T-helper 9 cell (primary cell): ENCODE measurements at places on chromosomes 7 and 10.

- DNase-seq = no peak
These were observed 167.9 kb upstream of the KIAA1217 start for GRCh38 chr10:24041034-24041433.

GRCh38 chr10:72239409-72239808 lies 23.3 kb upstream of the ASCC1 start:
- no peak for DNase-seq

- no peak for DNase-seq
These were observed 10.0 kb upstream of the MARVELD1 start for GRCh38 chr10:97703398-97704067.

GRCh38 chr10:35306852-35307251 lies 29.5 kb upstream of the CCNY start:
- DNase-seq = no peak

DNA sequence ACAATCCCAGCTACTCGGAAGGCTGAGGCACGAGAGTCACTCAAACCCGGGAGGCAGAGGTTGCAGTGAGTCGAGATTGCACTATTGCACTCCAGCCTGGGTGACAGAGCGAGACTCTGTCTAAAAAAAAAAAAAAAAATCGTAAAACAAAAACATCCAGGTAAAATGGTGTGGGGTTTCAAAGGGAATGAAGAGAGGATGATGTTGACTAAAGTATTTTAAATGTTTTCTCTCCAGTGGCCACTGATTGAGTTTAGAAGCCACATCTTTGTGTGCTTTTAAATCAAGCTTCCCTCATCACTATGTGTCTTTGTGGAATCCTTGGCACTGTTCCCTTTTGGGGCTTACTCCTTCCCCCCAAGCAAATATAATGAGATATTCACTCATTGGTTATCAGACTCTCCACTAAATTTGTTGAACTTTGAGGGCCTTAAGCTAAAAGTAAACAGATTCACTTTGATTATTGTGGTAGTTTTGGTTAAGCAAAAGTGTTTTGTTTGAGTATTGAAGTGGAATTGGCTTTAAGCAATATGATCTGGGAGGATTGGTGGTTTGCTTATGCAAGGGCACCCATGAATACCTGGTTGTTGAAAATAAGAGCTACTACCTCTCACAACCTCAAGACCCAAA lies 162.9 kb downstream of the CDK14 start:
- DNase-seq = no peak

DNA sequence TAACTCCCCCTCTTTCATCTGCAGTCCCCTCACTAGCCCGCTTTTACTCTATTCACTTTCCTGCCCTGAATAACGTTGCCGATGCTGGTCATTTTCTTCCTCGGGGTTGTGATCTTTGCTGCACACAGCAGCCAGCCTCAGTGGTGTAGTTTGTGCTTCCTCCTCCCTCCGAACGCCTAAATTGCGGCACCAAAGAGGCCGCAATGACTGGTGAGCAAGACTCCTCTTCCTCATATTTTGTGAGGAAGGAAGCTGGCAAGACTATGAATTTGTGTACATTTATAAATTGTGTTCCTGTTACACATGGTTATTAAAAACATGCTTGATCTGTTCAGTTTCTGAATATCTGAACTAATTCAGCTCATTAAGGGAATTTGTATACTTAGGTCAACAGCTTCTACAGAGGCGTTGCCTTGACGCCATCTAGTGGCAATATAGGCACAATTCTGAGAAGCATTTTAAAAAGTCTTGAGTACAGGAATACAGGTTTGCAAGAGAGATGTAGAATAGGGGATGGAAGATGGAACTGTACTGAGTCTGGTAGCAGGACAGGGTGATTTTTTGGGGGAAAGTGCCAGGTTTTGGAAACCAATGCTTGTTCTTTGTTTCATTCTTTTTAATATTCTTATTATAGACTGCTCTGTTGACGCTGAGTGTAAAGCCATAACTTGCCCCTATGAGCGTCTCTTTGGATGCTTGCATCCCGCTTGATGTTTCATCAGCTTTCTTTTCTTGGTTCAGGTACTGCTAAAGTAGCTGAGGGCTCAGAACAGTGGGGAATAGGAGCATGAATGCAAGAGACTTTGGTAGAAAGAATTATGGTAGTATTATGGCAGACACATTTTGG lies 4.1 kb upstream of the TAS2R5 start:
- no peak for DNase-seq

DNA sequence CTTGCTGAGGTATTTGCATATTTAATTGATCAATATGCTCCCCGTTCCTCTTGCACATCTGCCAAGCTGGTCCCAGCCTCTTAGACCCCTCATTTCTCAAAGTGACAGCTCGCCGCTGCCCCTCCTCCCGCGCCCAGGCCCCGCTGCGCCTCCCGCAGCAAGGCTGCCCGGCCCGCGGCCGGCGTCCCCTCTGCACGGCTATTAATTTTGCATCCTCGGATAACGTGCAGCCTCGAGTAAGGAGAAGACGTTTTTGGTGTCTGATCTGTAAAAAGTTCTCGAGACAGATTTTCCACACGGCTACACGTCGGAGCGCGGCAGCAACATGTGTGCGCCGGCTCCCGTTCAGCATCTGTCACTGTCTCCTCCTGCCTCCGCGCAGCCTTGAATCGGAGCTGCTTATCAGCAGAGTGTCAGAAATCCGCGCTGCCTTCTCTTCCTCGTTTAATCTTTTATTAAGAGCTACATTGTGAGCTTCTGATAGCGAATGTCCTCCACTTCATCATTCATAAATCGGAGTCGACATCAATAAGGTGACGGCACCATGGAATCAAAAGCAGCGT lies 65.3 kb downstream of the EBF3 start:
- DNase-seq = no peak

DNA sequence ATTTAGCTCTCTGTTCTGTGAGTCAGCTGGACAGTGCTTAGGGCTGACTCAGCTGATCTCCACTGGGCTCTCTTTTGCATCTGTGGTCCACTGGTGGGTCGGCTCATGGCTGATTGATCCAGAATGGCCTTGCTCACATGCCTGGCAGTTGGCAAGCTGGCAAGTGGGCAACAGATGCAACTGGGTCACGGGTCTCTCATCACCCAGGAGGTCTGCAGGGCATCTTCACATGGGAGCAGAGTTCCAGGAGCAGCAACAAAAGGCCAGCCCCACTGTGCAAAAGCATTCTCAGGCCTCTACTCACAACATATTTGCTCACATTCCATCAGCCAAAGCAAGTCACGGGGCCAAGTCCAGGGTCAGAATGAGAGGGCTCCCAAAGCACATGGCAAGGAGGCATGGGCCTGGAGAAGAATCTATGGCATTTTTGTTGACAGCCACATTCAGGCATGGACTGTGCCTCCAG lies 98.8 kb downstream of the OAT start:
- DNase-seq = no peak

- no peak for DNase-seq
These were observed 13.1 kb upstream of the UCMA start for GRCh38 chr10:13247246-13247645.

GRCh38 chr10:111079241-111079760 lies 2.5 kb downstream of the ADRA2A start:
- DNase-seq = no peak

DNA sequence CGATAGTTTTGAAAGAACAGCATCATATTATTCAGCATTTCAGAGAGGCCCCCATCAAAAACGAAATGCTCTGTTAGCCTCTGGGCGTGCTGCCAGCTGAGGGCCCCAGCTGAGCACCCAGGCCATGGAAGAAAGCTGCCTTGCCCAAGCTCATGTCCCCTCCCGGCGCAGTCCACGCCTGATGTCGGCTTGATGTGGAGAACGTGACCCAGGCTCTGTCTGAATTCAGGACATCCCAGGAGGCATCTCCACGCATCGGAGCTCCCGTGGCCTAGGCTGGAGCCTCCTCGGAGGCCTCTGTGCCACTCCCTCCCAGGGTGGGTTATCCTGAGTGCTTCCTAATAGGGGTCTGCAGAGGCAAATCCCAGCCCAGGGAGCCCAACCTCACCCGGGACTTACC lies 218.3 kb upstream of the AKR1E2 start:
- DNase-seq = no peak

DNA sequence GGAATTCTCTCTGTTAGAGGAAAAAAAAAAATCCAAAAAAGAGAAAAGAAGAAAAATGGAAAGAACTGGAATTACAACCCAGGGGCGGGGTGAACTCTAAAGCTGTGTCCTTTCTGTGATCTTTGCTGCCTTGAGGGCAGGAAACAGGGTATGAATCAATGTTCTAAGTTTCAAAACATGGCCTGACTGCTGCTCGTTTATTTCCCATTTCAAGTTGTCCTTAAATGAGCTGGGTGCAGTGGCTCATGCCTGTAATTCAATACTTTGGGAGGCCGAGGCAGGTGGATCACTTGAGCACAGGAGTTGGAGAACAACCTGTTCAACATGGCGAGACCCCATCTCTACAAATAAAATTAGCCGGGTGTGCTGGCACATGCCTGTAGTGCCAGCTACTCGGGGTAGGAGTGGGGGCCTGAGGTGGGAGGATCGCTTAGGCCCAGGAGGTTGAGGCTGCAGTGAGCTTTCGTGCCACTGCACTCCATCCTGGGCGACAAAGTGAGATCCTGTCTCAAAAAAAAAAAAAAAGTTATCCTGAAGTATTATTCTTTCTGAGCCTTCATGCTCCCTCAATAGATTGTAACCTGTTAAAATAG lies 24.7 kb upstream of the TFAM start:
- DNase-seq = no peak

- DNase-seq = no peak
These were observed 24.9 kb downstream of the CALD1 start for GRCh38 chr7:134804351-134804750.

- no peak for DNase-seq
These were observed 58.9 kb downstream of the ALOX5 start for GRCh38 chr10:45432700-45433472.

DNA sequence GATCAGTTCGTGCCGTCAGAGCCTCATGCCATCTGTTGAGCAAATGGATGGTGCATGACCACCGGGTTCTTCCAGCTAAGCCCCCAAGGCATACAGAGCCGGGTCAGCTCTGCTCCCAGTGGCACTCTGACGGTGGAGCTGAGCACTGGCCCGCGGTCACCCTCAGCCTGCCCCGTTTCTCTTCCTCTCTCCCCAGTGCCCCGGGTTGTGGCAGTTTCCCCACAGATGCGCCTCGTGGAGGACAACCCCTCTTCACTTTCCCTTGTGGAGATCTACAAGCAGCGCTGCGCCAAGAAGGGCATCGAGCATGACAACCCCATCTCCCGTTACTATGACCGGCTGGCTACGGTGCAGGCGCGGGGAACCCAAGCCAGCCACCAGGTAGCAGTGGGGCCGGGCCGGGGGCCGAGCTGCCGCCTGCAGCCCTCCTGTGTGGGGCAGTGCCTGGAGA lies 129.9 kb downstream of the TRRAP start:
- DNase-seq = no peak

DNA sequence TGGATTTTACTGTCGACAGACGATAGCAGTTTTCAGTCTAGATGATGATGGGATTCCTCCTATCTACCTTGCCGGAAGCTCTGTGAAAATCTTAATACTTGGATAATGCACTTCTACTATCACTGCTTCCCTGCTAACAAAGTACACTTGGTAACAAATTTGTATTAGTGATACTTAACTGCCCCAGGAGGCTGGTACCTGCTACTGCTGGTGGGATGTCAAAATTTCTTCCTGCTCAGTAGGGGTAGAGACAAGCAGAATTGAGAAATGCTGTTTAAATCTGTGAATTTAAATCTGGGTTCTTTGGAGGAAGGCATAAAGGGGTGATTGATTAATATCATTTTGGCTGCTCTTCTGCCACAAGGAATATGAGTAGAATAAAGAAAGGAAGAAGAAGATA lies 99.8 kb upstream of the STRIP2 start:
- DNase-seq = no peak

DNA sequence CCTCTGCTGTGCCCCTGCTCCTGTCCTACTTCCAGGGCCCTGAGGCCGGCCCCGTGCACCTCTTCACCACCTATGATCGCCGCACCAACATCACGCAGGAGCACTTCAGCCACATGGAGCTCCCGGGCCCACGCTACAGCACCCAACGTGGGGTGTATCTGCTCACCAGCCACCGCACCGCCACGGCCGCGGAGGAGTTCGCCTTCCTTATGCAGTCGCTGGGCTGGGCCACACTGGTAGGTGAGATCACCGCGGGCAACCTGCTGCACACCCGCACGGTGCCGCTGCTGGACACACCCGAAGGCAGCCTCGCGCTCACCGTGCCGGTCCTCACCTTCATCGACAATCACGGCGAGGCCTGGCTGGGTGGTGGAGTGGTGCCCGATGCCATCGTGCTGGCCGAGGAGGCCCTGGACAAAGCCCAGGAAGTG lies 1.8 kb downstream of the RBP3 start:
- no peak for DNase-seq

DNA sequence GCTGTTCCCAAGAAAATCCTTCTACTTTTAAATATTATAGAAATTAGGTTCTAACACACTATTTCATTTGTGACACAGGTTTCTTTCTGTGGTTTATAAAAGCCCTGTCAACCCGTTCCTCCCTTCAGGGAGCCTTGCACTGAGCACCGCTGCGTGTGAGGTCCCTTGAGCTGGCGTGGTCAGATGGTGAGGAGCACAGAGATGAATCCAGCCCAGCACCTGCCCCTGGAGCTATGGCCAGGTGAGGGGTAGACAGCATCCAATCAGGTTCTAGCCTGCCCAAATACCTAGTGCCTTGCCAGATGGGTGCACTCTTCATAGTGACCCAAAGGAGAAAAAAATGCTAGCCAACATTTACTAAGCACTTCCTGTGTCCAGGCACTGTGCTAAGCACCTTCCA lies 15.7 kb downstream of the ZCCHC24 start:
- no peak for DNase-seq

DNA sequence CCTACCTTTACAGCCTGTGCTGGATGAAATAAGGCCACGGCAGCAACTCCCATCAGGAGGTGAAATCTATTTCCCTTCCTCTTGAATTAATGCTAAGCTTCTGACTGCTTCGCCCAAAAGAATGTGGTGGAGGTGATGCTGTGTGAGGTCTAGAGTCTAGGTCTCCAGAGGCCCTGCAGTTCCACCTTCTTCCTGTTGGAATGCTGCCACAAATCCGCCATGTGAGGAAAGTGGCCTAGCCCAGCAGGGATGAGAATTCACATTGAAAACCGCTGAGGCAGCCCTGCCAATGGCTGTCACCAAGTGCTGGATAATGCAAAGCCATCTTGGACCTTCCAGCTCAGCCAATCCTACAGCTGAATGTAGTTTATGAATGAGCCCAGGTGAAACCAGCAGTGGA lies 28.0 kb downstream of the RHOBTB1 start:
- no peak for DNase-seq

- DNase-seq = no peak
These were observed 296.8 kb downstream of the DNAJB6 start for GRCh38 chr7:157633465-157634185.

DNA sequence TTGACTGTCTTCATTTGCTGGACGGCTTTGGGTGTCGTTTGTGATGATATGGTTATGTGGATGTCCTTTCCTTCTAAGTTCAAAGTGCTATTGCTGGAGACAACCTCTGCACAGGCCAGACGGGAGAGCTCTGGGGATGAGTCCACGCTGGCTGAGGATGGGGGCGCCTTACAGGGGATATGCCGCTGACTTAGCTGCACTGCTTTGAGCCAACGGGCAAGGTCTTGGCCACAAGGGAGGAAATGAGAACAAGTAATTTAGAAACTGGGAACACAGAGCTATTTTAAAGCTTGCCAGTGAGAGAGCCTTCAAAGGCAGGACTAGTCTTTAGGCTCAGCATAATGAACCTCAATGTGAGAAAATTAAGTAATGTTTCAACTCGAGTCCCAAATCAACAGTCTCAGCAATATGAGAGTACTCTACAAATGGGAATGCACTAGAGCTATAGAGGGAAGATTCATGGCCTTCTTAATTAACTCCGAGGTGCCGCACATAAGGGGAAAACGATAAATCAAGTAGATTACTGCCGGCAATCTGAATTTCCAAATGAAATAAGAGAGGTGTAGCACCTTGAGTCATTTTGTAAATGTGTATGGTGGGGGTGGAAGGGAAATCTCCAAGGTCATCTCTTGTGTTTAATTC lies 209.3 kb downstream of the JAZF1 start:
- no peak for DNase-seq
